Pancreas (tissue), 10 donors: ENCODE measurements at places on chromosomes 2 and 18. TPM values are rescaled to one million over a fixed set of nuclear protein-coding genes. Genes with fewer than 3 reads are reported as not detected.

UGT1A4 gene
- polyA plus RNA-seq = not detected

TSPYL6 gene
- not detected for polyA plus RNA-seq

OR6B2 gene
- polyA plus RNA-seq = not detected

SULT1C2 gene
- polyA plus RNA-seq = 9.1 TPM

KCNE4 gene
- polyA plus RNA-seq = 2.8 TPM

MARCO gene
- polyA plus RNA-seq = 0.19 TPM

VAMP8 gene
- polyA plus RNA-seq = 137 TPM

EXOC6B gene
- polyA plus RNA-seq = 4.0 TPM

GKN2 gene
- polyA plus RNA-seq = not detected

CHST9 gene
- 3.9 TPM for polyA plus RNA-seq

SGPP2 gene
- polyA plus RNA-seq = 6.2 TPM

MAL gene
- 1.6 TPM for polyA plus RNA-seq

CXCR1 gene
- polyA plus RNA-seq = 0.09 TPM

NLRC4 gene
- 0.49 TPM for polyA plus RNA-seq

SLC9A4 gene
- polyA plus RNA-seq = not detected

ACMSD gene
- 3.4 TPM for polyA plus RNA-seq
